ENCODE measurements at places on chromosomes 6 and 20.

GRCh38 chr20:51305316-51306052 lies 237.0 kb downstream of the NFATC2 start:
- no peak for DNase-seq

DNA sequence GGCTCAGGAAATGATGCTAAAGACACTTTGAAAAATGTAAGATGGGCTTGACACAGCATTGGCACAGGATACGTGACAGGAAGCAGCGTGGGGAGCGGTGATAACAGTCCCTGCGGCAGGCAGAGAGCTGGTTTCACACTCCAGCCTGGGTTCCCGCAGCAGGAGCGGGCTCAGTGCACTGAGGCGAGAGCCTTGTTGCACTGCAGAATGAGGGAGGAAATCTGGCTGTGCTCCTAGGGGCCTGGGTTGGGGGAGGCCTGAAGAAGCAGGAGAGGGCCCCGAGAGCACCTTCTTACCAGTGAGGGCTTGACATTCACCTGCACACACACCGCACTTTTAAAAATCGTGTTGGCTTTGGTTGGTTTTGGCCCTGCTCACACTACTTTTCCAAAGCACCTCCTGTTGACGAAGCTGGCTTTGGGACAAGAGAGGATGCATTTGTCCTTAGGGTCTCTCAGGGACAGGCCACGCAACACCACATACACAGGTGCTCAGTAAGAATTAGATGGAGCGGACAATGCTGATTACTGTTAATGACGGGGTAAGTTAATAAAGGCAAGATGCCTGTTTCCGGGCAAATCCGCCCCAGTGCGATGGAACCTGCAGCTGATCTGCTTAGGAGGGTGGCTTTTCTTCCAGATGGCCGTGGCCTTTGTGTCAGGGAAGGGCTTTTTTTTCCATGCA lies 49.4 kb upstream of the ARMC2 start:
- peak; percentile 88 for DNase-seq

- DNase-seq = no peak
Observed at GRCh38 chr6:131586543-131586942, 13.5 kb downstream of the ARG1 start.

GRCh38 chr6:122322824-122323223 lies 76.6 kb upstream of the HSF2 start:
- no peak for DNase-seq

DNA sequence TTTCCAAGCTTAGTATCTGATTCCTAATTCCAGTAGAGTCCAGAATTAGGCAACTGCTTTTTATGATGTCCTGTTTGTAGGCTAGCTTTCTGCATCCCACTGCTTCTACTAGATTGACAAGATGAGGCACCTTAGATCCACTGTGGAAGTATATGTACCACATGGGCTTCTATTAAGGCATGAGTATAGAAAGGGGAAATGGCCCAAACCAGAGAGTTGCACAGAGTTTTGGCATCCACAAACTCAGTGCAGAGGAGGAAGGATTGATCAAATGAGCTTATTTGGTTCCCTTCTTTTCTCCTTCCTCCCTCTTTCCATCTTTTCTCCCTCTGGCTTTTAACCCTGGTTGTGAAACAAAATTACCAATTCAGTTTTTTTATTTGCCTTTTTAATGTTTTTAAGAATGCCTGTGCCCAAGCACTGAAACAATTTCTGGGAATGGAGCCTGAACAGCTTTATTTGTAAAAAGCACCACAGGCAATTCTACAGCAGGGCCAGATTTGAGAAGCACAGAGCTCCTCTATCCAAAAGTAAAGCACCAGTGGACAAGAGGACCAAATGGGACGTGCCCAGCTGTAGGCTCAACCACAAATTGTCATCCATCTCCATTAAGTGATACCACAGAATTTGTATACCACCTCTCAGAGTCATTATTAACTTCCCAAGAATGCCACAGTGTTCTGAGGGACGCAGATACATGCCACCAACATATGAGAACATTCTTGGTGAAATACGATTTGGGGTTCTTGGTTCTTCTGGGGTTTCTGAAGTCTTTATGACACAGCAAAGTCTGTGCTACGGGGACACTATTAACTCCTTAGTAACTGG lies 969.1 kb downstream of the KIF16B start:
- no peak for DNase-seq
